Diencephalon (tissue), 1 donor: ENCODE measurements at places on chromosomes 7 and 10. TPM values are rescaled to one million over a fixed set of nuclear protein-coding genes. Genes with fewer than 3 reads are reported as not detected.

HPS1 gene
- 24.7 TPM for total RNA-seq

GPR15LG gene
- not detected for total RNA-seq

SPDYE8 gene
- 0.46 TPM for total RNA-seq

GPR85 gene
- total RNA-seq: 106 TPM

PRLHR gene
- total RNA-seq: 1.2 TPM

DENND2A gene
- 43.8 TPM for total RNA-seq

ZNF248 gene
- 56.1 TPM for total RNA-seq

INHBA gene
- 12.7 TPM for total RNA-seq

FOXK1 gene
- 37.8 TPM for total RNA-seq

C10orf53 gene
- not detected for total RNA-seq

CUBN gene
- total RNA-seq: 3.5 TPM

PAPOLB gene
- total RNA-seq: 1.8 TPM
